NCI-H510A treated with DMSO at 0.1 percent for 48 hours (cell line): ENCODE measurements at places on chromosomes 2 and 18.

- DNase-seq: no peak
These were observed 50.4 kb downstream of the PLEKHA3 start for GRCh38 chr2:178530625-178531142.

DNA sequence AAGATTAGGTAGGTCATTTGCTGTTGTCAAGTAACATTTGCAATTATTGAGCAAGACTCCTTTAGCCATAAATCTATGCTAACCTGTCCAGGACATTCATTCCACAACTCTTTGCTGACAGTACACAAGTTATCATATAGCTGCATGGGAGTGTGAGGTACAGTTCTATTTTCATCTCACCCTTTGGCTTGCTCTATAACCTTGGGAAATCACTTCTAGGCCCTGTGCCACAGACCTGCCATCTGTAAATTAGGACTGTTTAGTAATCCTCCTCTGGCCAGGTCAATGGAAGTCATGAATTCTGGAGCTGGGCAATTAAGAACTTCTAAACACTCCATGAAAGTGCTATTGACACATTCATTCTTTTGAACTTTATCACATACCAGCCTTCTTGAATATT lies 34.6 kb upstream of the PAIP2B start:
- no peak for DNase-seq

GRCh38 chr2:203670939-203671338 lies 35.5 kb upstream of the CD28 start:
- no peak for DNase-seq

DNA sequence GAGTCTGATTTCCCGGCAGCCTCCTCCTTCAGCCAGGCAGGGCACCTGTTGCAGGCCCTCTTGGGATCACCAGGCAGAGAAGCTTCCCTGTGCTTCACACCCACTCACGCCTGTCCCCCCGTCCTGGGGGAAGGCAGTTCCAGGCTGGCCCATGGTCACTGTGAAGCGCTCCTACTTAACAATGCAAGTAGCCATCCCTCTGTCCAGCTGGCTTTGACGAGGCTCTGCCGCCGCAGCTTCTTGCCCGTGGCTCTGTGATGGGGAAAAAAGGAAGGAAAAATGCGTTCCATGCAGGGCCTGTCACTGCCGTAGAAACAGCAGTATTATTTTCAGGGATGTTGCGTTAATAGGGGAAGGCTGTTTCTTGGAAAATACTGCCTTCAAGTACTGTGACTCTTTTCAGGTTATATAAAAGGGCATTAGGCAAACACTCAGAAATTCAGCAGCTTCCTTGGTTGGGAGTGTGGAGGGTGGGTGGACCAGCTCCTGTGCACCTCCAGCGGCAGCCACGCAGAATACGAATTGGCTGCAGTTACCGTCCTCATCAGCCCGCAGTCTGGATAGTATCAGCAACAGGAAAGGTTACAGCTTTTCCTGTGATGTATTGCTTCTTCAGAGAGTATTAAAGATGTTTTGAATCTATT lies 232.3 kb downstream of the KLHL29 start:
- peak; percentile 47 for DNase-seq

DNA sequence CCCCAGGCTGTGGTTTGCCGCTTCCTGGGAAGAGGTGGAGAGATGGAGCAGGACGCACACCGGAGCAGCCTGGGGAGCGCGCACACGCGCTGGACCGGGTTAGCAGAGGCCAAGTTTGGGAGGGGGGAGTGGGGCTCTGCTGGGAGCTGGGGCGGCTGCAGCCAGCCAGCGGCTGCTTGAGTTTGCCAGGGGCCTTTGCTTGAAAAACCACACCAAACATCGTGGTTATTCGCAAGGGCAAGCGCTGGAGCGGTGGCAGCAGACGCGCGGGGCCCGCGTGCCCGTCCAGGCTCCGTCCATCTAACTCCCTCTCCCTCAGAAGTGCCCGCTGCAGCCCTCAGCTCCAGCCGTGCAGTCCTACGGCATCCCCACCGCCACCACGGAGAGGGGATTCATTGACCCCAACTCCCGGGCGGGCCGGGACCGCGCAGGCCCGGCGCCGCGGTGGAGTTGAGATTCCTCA lies 4.6 kb downstream of the PTGR3 start:
- no peak for DNase-seq

GRCh38 chr2:195017890-195018289 lies 639.1 kb upstream of the SLC39A10 start:
- no peak for DNase-seq

GRCh38 chr2:239580199-239580527 lies 179.3 kb upstream of the HDAC4 start:
- DNase-seq: no peak

GRCh38 chr2:213722565-213722964 lies 438.3 kb downstream of the SPAG16 start:
- DNase-seq: no peak

GRCh38 chr2:240112914-240113690 lies 23.0 kb downstream of the COPS9 start:
- no peak for DNase-seq

GRCh38 chr2:237931205-237931721 lies 35.6 kb upstream of the UBE2F start:
- DNase-seq: peak; percentile 46

- DNase-seq: no peak
These were observed 1.4 kb upstream of the TMEM178A start for GRCh38 chr2:39664232-39664887.

DNA sequence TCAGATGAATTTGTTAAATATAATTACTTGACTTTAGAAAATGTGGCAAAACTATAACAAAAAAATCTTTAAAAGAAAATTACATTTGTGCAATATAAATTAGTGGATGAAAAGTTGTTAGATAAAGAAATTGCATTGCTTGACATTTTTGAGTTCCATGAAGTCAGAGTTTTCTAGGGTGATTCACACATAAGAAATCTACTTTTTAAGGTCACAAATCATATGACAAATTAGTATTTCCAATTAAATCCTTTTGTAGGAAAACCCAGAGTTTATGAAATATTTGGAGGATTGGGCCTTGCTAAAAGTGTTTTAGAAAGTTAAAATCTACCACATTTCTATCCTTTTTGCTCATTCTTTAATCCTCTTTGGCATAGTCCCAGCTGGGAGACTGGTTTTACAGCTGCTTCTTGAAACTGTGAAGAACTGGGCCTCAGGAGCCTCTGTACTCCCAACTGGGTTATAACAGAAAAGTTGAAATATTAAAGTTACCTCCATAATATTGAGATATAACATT lies 289.2 kb downstream of the LRRTM4 start:
- no peak for DNase-seq

GRCh38 chr18:43278355-43278754 lies 1.1 kb upstream of the SYT4 start:
- peak; percentile 43 for DNase-seq

GRCh38 chr2:206780671-206781070 lies 15.3 kb downstream of the FASTKD2 start:
- DNase-seq: no peak

- no peak for DNase-seq
These were observed 43.4 kb downstream of the GREB1 start for GRCh38 chr2:11577101-11577883.

GRCh38 chr2:61042807-61043206 lies 22.9 kb upstream of the SANBR start:
- no peak for DNase-seq

DNA sequence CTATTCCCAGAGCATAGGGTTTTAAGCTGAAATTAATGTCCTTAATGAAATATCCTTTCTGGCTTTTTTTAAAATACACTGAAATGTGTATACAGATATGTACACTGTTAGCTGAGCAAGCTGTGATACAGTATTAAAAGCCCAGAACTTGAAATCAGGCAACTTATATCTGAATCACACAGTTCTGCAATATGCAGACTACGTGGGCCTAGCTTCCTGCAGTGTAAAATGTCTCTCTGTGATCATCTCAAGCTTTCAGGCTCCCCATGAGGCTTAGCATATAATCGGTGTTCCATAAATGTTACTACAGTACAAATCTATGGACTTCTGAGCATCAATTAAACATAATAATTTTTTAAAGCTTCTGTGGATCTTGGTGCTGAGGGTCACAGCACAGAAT lies 8.2 kb downstream of the FBXO15 start:
- no peak for DNase-seq

- DNase-seq: no peak
These were observed 24.6 kb downstream of the PRKRA start for GRCh38 chr2:178426388-178426787.

DNA sequence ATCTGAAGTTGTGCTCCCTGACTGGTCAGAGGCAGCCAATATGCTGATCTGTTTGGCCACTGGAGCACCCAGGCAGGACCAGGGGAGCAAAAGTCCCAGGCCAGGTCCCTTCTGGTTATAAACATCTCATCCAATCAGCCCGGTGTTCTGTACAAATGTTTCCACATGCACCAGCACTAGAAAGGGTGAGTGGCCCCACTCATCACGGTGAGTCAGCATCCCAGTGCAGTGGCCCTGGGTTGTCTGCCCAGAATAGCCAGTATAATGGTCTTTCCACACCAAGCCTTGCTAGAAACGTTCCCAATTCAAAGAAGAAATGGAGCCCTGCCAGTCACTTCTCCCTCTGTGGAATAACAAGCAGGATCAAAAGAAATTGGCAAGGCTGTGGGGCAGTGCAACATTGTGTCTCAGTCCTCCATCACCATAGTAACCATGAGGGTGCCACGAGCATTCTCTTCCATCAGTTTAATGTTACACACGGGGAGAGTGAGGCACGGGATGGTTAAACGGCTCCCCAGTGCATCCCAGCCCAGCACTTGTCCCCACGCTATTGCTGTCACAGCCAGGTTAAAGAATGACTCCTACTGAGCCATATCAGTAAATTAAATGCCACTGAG lies 174.9 kb downstream of the SEPTIN10 start:
- DNase-seq: no peak

- no peak for DNase-seq
These were observed 535.7 kb upstream of the SLC39A10 start for GRCh38 chr2:195121341-195121740.

GRCh38 chr18:37254236-37254754 lies 311.3 kb downstream of the CELF4 start:
- DNase-seq: peak; percentile 88

GRCh38 chr2:59690849-59691248 lies 862.6 kb downstream of the BCL11A start:
- DNase-seq: peak; percentile 14

DNA sequence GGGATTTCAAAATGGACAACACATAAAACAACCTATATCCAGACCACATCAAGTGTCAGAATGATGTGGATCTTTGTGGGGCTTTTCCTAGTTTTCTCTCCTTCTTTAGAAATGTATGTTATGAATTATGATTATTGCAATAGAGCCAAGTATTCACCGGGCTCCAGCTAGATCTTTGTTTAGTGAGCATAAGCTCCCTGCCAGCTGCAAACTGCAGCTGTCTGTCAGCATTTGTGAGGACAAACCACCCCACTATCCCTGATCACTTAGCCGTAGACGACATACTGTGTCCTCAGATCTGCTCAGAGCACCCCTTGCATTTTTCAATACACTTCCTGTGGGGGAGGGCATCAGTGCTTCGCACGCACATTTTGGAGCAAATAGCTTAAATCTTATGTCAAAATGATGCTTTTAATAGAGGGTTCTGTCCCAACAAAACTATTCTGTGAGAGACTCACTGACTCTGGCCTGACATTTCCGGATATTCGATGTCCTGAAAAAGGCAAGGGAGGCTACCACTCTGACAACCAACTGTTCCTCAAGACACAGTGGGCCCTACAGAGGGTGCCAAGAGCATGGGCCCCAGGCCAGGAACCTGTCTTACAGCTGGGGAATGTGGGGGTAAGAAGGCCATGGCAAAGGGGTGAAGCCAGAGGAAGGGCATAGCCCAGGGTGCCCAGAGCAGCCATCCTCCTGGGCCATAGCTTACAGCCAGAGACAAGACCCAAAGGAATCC lies 346.0 kb downstream of the ARHGAP15 start:
- DNase-seq: no peak

GRCh38 chr18:11387880-11388279 lies 221.5 kb upstream of the SLC35G4 start:
- DNase-seq: no peak

DNA sequence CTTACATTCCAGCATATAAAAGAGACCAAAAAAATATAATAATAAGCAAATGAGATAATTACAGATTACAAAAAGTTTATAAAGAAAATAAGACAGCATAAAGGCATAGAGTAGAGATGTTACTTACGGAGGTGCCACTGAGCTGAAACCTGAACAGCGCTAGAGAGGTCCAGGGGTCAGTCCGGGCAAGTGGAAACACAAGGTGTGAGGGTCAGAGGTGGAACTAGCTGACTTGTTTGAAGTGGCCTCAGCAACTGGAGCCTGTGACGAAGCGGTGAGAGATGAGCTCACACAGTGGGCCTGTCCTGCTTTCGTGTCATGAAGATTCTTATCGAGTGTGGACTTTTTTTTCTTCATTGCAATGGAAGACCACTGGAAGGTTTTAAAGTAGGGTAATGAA lies 288.3 kb upstream of the TANK start:
- DNase-seq: no peak

DNA sequence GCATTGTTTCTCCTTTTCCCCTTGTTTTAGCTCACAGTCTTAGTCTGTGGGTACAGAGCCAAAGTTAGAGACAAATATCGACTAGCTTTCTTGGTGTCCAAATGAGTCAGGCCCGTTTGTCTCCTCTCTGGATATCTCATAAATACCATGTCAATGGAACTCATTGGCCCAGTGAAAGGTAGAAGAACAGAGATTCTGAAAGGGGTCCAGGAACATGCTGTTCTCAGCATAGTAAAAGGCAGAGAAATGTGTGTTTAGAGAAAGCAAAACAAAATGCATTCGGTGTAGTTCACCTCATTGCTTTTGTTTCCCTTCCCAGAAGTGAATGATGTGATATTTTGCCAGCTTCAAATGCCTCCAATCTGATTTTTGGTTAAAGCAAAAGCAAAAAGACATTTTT lies 238.6 kb upstream of the SLC8A1 start:
- DNase-seq: no peak

DNA sequence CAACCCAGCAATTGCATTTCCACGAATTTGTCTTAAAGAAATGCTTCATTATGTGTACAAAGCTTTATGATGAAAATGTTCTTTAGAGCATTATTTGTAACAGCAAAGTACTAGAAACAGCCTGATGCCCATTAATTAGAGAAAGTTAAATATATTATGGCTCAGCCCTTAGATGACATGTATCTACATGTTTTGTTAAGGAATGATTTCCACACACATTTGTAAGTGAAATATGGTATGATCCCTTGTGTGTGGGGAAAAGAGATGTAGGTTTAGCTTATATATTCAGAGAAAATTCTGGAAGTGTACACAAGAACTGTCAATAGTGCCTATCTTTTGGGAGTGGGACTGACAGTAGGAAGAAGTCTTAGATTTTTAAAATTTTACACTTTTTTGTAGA lies 3.8 kb upstream of the PTPN4 start:
- DNase-seq: no peak

DNA sequence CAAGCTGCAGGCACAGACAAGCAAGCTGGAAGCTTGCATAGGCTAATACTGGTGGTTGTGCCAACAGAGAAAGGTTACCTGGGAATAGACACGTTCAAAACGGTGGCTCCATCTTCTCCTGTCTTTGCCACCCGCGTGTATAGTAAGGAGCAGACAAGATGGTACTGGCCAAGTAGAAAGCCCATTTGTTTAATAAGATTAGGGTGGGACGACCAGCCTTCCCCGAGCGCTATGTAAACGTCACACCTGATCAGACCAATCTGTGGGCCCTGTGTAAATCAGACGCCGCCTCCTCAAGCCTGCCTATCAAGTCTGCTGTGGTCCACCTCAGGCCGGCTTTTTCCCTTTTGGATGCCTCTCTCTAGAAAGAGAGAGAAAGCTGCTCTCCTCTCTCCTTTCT lies 189.2 kb downstream of the LAMA1 start:
- DNase-seq: no peak
